EL (cell line): ENCODE measurements at places on chromosomes 1 and 21.

- DNase-seq: no peak
Measured at GRCh38 chr1:77950873-77951272, 28.0 kb downstream of the FUBP1 start.

DNA sequence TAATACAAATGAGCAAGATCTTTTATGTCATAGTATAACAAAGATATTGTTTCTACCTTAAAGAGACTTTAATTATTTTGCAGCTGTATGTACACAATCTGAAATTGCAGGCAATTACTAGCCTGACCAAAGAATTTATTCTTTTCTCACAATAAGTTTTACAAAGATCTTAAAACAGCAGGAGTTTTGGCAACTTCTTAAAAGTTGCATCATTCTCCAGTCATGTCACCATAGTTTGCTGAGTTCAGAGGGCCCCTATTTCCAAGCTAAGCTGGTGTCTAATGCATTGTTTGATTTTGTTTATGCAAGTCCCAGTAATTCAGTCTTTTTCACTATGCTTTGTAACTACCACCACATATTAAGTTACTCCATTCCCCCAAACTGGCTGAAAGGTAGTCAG lies 114.8 kb downstream of the DNAH14 start:
- no peak for DNase-seq

DNA sequence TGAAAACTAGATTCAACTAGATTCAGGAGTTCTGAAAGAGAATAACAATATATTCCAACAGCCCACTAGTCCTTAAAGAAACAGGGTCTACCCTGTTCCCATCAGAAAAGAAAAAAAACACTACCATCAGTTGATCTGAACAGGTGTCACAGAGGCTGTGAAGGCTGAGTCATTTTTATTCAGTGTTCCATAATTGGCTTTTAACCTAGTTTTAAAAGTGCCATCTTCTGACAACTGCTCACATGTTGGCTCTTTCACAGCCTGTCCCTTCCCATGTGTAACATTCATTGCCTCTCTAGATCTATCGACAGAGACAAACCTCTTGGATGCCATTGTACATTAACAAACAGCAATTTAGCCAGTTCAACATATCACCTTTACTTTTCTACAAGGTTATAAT lies 243.7 kb downstream of the TBX15 start:
- DNase-seq: no peak

DNA sequence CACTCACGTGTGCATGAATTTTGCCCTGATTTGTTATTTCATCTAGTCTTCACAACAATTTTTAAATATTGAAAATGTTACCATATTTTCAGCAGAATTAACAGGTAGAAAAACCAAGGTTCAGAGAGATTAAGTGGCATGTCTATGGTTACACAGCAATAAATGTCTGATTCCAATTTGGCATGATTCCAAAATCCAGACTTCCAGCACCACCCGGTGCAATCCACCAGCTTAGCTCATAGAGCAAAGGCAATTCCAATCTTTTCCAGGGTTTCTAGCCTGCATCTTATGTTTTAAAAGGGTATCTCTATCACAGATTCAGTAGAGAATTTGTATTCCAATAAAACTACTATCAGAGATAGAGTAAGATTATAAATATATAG lies 161.8 kb downstream of the TPR start:
- no peak for DNase-seq

- no peak for DNase-seq
Measured at GRCh38 chr21:44351535-44352252, 1.7 kb upstream of the TRPM2 start.

DNA sequence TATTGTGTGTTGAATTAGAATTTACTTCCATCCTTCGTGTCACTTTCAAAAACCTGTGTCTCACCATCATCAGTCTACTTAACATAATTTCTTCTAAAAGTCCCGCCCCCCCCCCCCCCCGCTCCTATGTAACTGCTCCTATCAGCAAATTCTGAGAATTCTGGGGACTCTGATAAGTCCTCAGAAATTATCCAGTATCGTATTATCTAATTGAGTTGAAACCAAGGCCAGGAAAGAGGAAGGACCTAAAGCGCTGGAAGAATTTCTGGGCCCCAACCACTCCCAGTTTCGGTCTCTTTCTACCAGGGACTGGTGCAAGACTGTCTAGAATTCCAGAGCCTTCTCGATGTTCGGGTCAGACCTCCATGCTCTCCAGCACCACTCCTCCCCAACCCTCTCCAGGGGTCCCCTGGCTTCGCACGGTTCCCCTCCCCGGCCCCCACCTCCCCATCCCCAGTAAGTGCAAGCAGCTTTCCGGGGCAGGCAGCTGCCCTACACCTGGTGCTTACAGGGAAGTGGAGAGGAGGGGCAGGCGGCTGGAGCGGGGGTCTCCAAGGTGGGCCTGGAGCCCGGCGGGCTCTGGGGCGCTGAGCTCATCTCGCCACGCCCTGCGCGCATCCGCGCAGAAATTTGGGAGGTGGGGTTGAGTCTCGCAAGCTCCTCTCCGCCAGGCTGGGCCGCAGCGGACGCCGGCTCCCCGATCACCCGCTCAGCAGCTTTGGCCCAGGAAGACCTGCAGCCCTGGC lies 16.0 kb upstream of the ZNF496 start:
- DNase-seq: no peak

DNA sequence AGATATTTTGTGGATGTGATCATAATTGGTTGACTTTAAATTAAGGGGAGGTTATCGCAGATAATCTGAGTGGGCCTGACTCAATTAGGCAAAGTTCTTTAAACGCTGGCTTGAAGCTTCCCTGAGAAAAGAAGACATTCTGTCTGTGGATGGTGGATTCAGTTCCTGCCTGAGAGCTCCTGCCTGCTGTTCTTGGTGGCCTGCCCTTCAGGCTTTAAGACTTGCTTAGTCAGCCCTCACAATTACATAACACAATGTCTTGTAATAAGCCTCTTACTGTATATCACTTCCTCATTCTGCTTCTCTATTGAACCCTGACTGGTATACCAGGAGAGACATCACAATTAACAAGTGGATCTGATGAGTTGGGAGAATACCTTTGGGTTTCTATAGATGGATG lies 50.2 kb downstream of the KCNJ6 start:
- DNase-seq: no peak

GRCh38 chr1:74737333-74737732 lies 4.4 kb downstream of the TYW3 start:
- DNase-seq: no peak

DNA sequence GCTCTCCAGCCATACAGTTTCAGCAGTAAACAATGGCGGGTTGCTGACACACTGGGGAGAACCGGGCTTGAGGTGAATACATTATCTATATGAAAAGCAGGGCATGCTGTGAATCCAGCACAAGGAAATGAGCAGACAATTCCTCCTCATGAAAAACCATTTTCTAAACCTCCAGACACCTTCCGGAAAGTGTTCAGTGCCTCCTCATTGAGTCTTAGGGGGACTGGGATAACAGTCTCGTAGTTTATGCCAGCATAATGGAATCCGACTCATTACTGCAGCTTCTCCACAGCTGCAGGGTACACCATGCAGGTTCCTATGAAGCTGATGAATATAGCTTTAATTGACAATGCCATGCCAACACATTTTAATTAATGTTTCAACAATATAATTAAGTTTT lies 284.1 kb downstream of the BACH1 start:
- DNase-seq: no peak

DNA sequence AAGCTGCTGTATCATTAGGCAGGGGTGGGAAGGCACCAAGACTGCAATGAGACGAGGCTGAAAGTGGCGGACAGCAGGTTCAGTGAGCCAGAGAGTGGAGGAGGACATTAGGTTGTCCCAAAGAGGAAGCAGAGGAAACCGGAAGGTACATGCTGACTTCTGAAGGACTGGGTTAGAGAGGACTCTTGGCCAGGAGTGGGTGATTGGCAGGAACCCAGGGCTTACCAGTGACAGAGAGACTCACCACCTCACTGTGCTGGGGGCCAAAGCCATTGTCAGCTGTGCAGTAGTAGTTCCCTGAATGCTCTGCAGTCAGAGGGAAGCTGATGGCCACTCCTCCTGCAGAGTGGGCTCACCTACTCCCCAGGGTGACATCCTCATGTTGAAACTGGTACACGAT lies 41.9 kb upstream of the FCRL4 start:
- no peak for DNase-seq

- DNase-seq: peak; percentile 29
Measured at GRCh38 chr1:37473431-37474045, 842 bp upstream of the ZC3H12A start.

DNA sequence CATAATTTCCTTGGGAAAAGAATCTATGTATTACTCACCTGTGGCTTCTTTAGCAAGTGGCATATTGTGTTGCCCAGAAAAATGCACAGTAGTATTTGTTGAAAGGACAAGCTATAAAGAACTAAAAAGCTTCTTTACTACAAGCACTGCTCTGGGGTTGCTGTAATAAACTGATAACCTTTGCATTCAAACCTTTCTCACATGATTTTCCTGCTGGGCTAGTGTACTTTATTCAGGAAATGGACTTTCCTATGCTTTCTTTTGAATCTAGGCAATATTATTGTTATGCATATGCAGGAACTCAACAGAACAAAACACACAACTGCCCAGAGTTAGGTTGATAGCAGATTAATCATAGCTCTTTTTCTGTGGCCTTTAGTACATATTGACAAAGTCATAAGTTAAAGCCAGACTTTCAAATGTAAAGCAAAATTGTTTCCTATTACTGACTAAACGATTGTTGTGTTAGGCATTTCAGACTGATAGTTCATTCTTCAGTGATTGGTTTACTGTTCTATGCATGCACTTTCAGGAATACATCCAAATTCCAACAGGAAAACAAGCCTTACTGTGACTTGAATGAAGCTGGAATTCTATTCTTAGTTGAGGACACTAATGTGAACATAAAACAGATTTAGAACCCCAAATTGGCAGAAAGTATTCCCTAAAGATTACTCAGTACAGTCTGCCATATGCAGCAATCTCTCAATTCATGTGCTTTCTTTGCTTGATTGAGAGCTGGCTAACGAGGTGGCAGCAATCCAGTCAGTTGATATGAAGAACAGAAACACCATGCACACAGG lies 564.3 kb upstream of the NEGR1 start:
- no peak for DNase-seq

DNA sequence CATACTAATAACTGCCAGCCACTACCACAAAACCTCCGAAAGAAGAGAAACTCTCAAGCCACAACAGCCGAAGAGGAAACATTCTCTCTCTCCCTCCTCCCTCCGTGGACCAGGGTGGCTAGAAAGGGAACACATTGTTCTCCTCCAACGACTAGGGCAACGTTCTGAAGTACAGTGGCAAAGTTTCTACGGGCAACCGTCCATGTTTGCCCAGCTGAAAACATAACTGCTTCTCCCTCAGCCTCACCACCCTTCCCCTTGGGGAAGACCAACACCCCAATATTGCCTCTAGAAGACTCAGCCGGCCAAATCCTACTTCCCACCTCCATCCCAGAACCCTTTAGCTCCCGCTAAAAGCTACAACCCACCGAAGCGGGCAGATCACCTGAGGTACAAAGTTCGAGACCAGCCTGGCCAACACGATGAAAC lies 2.0 kb downstream of the GLUL start:
- no peak for DNase-seq

- no peak for DNase-seq
Measured at GRCh38 chr1:229006121-229006870, 264.6 kb upstream of the RAB4A start.

- DNase-seq: no peak
Measured at GRCh38 chr1:153431427-153431826, 15.1 kb downstream of the S100A7A start.

GRCh38 chr21:33550772-33551660 lies 8.2 kb downstream of the SON start:
- DNase-seq: no peak

GRCh38 chr21:44785620-44786335 lies 15.8 kb downstream of the UBE2G2 start:
- peak; percentile 37 for DNase-seq

DNA sequence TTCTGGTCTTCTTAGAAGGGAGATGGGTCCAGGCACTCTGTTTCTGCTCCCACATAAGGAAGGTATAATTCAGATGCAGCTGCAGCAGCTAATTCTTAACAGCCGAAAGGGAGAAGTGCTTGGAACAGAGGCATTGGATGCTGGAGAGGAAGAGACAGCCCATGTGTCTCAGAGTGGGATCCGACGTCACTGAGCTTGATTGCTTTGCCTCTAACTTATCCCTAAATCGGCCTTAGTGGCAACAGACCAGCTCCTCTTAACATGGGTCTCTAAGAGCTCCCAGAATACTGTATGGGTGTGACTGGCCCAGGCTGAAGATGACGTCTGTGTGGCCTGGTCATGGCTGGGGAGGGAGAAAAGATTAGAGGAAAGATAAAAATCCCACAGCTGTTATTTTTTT lies 40.7 kb upstream of the KCND3 start:
- DNase-seq: no peak

DNA sequence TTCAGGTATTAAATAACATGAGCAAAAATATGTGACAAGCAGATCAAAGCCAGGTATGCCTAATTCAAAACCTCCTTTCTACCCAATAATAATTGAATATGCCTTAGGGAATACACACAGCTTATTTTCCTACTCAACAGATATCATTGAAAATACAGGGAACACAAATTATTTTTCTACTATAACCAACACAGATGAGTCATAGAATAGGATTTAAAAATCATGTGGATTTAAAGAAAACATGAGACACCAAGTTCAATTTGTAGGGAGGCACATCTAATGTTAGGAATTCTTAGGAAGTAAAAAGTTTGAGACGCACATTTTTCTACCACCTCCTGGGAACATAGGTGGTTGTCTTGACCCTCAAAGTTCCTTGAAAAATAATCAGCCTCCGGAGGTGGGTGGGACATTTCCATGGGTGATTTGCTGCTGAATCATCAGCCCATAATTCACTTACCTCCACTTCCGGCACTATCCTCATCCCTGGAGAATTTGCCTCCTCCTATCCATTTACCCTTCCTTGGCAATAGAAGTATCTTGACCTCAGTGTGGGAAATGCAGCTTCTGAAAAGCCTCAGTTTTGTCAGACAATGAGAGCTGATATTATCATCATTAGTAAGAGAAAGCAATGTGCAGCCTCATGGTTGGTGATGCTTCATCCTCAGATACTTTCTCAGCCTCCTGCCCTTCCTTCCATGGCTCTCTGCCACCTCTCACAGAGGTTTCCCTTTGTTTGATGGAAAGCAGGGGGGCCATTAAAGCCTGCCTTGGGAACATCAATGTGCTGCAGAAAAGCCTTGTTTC lies 33.5 kb upstream of the RGS4 start:
- peak; percentile 96 for DNase-seq

GRCh38 chr1:82818586-82818985 lies 1017.9 kb downstream of the ADGRL2 start:
- no peak for DNase-seq

- peak; percentile 60 for DNase-seq
Measured at GRCh38 chr1:118151312-118151937, 33.6 kb downstream of the SPAG17 start.

- no peak for DNase-seq
Measured at GRCh38 chr21:43204638-43205037, 35.8 kb downstream of the CRYAA start.

GRCh38 chr1:22273686-22274681 lies 131.1 kb upstream of the WNT4 start:
- no peak for DNase-seq
